ENCODE measurements at places on chromosomes 5 and 9. TPM values are rescaled to one million over a fixed set of nuclear protein-coding genes. Genes with fewer than 3 reads are reported as not detected.
A peak's percentile ranks its signal among the peaks of the same experiment; 100 is the strongest.

Gene ADAMTS16
- 0.05 TPM for total RNA-seq

GRCh38 chr5:15796557-15796956 lies 296.6 kb downstream of the FBXL7 start:
- DNase-seq: no peak

- no peak for DNase-seq
Measured at GRCh38 chr9:86573886-86574285, 219.7 kb upstream of the TUT7 start.

Gene PCDHGC5
- 2.3 TPM for total RNA-seq

Gene GNAQ
- total RNA-seq: 84.0 TPM

GRCh38 chr9:95048225-95049087 lies 269.1 kb downstream of the FANCC start:
- DNase-seq: peak; percentile 86

Gene MPDZ
- 70.5 TPM for total RNA-seq

- peak; percentile 96 for DNase-seq
Measured at GRCh38 chr9:72365525-72366256, 683 bp upstream of the ZFAND5 start.

DNA sequence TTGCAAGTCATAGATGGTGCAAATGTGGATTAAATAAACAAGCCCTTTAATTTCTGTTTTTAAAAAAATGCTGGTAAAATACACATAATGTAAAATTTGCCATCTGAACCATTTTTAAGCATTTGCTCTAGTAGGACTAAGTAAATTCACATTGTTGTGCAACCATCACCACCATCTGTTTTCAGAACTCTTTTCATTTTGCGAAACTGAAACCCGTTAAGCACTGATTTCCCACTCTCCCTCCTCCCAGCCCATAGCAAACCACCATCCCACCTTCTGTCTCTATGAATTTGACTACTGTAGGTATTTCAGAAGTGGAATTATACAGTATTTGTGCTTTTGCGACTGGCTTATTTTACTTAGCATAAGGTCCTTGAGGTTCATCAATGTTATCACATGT lies 103.3 kb upstream of the CNTLN start:
- DNase-seq: no peak

GRCh38 chr9:35703906-35704672 lies 14.4 kb upstream of the TPM2 start:
- DNase-seq: peak; percentile 64

GRCh38 chr5:172558076-172558976 lies 82.7 kb upstream of the NEURL1B start:
- no peak for DNase-seq

Gene GDF9
- total RNA-seq: 0.51 TPM

- DNase-seq: no peak
Measured at GRCh38 chr5:41296066-41296465, 82.7 kb upstream of the C6 start.

DNA sequence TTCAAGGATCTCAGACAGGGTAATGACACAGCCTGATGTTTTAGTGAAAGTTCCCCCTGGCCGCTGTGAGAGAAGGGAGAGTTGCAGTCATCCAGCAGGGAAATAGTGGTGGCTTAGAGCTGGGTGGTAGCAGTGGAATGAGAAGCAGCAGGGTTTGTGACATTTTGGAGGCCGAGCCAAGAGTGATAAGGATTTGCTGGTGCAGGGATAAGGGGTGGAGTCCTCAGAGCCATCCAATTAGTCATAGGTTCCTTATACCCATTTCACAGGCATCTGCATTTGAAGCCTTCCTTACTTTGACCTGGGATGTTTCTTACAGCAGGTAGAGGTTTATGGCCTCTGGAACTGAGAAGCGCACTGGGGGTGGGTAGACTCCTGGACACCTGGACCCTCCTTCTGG lies 12.8 kb downstream of the JADE2 start:
- no peak for DNase-seq

Gene BTNL3
- total RNA-seq: not detected

DNA sequence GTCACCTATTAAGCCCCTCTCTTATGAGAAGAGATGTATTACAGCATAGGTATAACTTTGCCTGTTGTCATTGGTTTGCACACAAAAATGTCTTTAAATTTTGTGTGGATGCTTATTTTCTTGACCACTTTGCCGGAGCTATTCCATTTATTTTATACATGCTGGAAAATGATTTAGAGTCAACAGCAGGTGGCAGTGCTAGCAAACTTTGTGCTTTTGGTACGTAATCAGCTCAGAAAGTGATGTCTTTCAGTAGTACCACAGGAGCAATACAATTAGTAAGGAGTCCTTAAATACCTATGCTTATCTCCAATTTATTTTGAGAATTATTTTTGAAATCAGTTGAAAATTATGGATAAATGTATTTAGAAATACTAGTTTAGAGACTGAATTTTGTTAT lies 19.8 kb upstream of the NUDT12 start:
- no peak for DNase-seq

DNA sequence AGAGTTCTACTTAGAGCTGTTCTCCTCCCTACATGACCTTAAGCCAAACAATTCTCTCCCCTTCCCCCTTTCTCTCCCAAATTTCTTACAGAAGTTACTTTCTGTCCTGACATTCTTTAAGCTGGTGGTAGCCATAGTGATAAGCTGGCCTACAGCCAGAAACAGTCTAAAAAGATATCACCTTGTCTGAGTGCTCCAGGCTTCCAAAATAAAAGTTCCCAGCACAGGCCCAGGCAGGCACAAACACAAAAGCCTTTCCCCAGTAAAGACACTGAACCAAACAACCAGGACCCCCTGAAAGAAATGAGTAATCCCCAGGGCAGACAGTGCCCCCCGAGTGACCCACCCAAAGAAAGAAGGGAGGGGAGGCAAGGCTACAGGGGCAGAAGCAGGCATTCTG lies 19.2 kb downstream of the SIL1 start:
- DNase-seq: no peak

Gene MLANA
- not detected for total RNA-seq

Gene FOXD4L3
- not detected for total RNA-seq

GRCh38 chr5:143601357-143601756 lies 197.9 kb upstream of the NR3C1 start:
- DNase-seq: no peak

DNA sequence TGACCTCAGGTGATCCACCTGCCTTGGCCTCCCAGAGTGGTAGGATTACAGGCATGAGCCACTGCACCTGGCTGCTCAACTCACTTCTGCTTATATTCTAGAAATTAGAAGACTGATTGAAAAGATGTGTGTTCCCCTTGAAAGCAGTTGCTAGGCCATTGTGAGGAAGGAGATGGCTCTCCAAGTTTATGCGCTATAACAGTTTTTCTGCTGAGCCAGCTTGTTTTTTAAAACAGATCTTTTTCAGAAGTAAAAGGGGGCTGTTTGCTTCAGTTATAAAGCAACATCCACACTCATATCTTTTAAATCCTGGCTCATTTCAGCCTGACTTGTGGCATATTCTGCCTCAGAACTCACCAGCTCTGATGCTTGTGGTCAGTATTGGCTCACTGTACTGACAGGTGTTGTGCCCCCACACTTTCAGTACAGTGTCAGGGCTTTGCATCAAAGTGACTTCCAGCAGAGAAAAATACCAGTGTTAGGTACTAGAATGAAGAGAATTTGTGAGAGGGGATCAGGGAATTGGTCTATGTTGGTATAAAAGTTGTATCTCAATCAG lies 49.4 kb downstream of the NUP214 start:
- DNase-seq: no peak

- DNase-seq: no peak
Measured at GRCh38 chr9:8649160-8649559, 849.6 kb upstream of the DMAC1 start.

All from posterior vena cava (tissue), 2 donors.